HTR-8/SVneo (cell line): ENCODE measurements at places on chromosomes 4 and X.
A peak's percentile ranks its signal among the peaks of the same experiment; 100 is the strongest.

- DNase-seq: no peak
Measured at GRCh38 chr4:144649646-144650045, 3.7 kb downstream of the HHIP start.

GRCh38 chrX:73992019-73992418 lies 312.0 kb upstream of the ZCCHC13 start:
- no peak for DNase-seq

DNA sequence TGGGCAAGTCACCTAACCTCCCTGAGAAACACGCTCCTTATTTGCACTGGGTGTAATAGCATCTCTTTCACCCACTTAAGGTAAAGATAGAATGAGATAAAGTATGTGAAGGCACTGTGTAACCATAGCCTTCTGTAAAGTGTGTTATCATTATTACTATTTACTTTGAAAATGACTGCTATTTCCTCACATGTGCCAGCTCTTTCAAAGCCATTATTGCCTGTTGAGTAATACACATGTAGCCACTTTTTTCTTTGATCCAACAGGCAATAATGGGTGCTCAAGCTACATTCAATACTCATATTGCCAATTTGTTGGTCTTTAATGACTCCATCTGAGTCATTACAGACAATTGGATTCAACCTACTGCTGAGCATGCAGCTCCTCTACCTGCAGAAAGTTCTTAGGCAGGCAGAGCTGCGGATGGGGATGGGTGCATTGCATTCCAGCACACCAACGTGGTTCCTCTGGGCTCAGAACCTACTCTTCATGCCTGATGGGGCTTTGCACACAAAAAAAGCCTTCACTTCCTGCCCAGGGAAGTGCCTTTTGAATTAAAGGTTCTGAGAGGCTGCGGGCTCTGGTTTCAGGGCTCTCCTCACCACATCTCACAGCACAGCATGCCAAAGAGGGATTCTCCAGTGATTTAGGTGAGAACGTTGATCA lies 9.7 kb downstream of the PTCHD1 start:
- no peak for DNase-seq

- DNase-seq: no peak
Measured at GRCh38 chr4:76569706-76570105, 134.7 kb downstream of the SHROOM3 start.

- no peak for DNase-seq
Measured at GRCh38 chr4:65502131-65502701, 168.1 kb downstream of the EPHA5 start.

DNA sequence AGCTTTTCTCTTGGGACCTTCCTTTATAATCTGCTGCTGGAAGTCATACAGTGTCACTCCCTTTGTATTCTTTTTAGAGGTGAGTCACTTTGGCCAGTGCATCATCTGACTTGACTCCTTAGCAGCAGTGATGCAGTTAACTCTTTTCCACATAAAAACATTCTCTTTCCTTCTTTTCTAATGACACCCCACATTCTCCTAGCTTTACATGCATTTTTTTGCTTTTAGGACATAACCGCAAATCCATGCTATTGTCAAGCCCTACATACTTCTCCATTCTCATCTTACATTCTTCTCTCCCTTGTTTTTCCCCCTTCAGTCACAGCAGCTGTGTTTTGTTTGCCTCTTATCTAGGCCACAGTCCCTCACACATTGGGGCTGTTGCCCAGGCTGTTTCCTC lies 55.1 kb downstream of the ZNF330 start:
- DNase-seq: peak; percentile 28

DNA sequence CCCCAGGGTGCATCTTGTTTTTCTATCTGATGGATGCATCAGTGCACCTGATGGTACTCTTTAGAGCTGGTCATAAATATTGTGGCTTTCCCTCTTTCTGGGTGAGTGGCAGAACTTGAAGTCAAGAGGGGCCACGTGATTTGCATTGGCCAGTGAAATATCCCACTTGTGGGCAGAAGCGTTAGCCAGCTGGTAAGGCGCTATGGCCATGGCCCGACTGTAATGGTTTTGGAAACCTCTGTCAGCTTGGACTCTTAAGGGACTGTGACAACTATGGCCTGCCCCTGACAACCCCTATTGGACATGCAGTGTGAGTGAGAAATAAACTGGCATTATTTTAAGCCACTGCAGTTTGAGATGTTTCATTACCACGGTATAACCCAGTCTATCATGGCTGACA lies 72.8 kb downstream of the SEL1L3 start:
- no peak for DNase-seq

- no peak for DNase-seq
Measured at GRCh38 chrX:34877436-34877835, 65.2 kb upstream of the FAM47B start.

DNA sequence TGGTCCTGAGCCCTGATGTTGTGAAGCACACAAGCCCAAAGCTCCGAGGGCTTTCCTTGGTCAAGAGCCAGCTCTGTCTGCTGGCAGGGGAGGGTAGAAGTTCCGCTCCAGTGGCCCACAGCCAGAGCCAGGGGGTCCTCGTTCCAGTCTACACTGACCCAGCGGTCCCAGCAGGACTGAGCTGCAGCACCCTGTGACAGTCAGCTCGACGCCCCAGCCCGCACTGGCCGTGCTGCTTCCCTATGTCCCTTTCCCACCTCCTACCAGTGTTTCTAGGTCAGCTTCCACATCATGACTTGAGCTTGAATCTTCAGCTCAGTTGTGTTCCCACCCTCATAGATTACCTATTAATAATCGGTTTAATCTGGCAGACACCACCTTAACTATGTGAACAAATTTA lies 22.5 kb upstream of the DCTD start:
- no peak for DNase-seq

GRCh38 chrX:100410901-100411801 lies 1.1 kb upstream of the PCDH19 start:
- DNase-seq: no peak

GRCh38 chrX:7139202-7140081 lies 8.1 kb upstream of the STS start:
- no peak for DNase-seq

DNA sequence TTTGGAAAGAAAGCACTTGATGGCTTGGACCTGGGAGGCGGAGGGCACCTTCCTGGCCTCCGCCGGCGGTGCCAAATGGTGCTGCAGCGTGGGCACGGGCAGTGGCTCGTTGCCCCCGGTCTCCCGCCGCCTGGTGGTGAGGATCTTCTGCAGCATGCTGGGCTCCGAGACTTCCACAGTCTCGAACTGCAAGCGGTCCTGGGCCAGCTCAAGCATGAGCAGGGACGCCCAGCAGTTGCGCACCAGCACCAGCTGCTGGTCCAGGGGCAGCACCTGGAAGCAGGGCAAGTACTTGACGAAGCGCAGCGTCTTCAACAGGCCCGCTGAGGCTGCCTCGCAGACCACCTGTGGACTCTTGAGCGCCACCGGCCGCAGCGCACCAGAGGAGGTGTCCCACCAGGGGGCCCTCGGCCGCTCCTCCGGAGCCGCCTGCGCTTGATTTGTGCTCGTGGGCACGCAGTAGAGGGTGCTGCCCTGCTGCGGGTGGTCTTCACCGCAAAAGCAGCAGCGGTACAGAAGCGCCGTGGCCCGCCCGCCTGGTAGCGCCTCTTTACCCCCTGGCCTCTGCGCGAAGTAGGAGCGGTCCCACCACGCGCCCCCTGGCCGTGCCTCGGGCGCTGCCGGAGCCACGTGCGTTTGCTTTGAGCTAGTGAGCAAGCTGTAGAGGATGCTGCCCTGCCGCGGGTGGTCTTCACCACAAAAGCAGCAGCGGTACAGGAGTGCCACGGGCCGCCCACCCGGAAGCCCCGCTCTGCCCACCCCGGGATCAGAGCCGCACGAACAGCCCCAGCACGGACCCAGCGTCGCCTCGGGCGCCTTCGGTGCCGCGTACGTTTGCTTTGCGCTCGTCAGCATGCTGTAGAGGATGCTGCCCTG lies 689 bp downstream of the NR0B1 start:
- no peak for DNase-seq

- DNase-seq: no peak
Measured at GRCh38 chrX:129193357-129193756, 329.9 kb downstream of the SMARCA1 start.

DNA sequence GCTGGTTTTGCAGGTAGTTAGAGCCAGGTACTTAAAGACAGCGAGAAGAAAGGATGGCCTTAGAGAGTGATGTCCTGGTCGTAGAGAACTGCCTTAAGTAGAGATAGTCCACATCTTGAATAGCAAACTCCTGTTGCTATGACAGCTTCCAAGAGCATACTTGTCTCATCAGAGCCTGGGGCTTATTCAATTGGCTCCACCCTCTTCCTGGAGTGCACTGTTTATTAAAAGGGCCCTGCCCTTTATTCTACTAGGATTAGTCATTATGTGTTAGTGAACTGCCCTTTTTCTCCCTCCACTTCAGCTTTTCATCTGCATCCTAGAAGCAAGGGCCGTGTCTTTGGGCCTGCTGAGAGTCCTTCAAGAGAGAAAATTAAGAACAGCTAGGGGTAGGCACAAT lies 94.5 kb upstream of the EOLA2 start:
- DNase-seq: peak; percentile 2

DNA sequence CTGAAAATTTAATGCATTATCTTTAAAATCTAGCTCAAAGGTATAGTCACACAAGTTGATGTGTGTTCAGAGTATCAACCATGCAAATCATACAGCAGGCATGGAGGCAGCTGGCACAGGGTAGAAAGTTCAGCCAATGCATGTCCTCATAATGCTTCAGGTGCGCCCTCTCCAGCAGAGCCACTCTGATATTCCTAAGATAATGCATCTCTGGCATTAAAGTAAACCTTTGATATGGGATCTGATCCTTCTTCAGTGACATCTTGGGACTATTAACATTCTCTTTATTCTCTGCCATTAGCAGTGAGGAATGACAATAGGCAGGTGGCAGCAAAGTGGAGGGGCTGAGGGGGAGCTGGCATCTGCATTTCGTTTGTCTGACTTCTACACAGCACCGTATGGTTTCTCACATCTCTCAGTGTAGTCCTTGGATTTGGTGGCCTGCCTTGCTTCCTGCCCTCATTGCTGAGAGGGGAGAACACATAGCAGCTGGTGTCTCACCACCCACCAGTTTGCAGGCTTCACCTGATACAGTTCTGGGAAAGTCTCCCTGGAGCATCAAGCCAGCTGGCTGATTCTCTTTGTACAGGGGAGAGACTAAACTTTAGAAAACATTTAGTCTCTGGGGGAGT lies 168.7 kb upstream of the TBC1D9 start:
- no peak for DNase-seq

DNA sequence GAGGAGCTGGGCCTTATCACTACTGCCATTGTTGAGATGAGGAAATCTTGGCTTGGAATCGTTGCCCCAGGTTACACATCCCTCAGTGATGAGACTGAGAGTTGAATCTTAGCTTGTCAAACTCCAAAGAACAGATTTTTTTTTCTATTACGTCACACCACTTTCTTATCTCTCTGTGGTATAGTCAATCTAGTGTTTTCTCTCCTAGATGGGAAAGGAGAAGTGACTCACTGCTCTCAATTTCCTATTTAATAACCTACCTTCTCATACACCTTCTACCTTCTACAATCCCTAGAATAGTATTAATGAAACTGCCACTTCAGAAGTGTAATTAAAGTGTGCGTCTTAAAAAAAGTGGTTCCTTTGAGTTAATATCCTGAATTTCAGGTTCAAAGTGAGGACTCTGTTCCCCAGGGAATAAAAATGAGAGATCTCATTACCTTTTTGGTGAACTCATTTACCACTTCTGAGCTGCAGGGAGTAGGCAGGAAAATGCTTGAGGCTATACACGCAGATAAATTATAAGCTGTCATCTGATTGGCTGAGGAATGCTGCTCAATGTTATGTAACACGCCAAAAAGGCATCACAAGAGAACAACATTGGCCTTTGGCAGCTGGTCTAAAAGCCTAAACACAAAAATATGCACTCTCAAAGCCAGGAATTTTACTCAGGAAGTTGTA lies 59.3 kb downstream of the MAD2L1 start:
- peak; percentile 10 for DNase-seq

DNA sequence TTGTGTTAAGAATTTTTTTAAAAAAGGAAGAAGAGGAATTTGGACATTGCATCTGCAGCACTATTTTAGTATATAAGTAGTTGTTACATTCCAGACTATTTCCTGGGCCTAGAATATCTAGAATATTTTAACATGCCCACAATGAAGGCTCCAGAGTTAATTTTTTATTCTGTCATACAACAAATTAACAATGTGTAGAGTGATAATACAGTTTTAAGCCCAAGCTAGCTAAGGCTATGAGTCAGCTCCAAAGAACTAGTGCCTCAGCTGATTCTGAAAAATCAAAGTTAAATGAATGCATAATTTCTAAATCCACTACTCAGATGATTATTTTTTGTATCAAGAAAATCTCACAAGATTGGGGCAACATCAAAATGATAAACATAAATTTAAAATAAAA lies 231.4 kb downstream of the PRDM5 start:
- DNase-seq: no peak

DNA sequence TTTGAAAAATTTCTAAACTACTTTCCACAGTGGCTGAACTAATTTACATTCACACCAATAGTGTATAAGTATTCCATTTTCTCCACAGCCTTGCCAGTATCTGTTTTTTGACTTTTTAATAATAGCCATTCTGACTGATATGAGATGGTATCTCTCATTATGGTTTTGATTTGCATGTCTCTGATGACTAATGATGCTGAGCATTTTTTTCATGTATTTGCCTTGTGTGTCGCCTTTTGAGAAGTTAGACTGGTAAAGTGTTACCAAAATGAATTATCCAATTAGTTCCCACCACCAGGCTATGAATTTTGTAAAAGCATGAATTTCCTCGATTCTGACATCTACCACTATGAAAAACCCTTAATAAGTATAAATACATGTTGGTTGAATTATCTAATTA lies 242.2 kb upstream of the GK2 start:
- no peak for DNase-seq

- peak; percentile 84 for DNase-seq
Measured at GRCh38 chrX:23667239-23668177, at the start of gene PRDX4. Gene PRDX4, plus strand, starts transcription at chrX:23667493. Its CDS starts 78 bp downstream, at chrX:23667571.

DNA sequence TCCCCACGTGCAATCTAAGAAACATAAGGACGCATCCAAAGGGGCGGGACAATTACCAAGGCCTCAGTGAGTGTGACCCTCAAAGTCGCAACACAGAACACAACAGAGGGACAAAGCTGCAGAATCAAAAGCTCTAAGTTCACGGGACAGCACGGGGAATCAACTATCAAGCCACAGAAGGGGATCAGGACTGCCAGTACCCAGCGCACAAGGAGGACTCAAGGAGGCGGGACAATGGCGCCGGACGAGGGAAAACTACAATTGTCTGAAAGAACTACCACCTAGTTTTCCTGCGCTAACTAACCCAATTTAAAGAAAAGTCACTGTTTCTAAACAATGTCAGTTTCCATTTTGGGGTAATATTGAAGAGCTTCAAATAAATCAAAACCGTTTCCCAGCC lies 1.3 kb downstream of the FAM53A start:
- DNase-seq: no peak

DNA sequence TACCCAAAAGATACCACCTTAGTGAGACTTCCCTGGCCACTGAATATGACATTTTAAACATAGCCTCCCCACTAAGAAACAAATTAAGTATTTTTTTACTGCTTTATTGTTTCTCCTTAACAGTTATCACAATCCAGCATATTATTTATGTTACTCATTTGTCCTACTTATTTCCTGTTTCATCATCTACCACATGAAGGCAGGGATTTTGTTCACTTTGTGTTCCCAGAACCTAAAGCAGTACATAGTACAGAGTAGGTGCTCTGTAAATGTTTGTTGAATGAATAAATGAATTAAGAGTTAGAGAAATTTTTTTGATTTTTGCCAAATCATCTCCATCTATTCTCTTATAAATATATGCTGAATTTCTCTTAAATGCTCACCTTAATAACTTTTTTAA lies 318.4 kb upstream of the GIMD1 start:
- DNase-seq: no peak

GRCh38 chr4:169080981-169081380 lies 70.9 kb upstream of the CBR4 start:
- peak; percentile 41 for DNase-seq

GRCh38 chr4:40978548-40978947 lies 228.8 kb downstream of the NSUN7 start:
- DNase-seq: no peak
